ENCODE measurements at places on chromosomes 3 and 15. TPM values are rescaled to one million over a fixed set of nuclear protein-coding genes. Genes with fewer than 3 reads are reported as not detected.

Gene PLA2G4E
- total RNA-seq: not detected

DNA sequence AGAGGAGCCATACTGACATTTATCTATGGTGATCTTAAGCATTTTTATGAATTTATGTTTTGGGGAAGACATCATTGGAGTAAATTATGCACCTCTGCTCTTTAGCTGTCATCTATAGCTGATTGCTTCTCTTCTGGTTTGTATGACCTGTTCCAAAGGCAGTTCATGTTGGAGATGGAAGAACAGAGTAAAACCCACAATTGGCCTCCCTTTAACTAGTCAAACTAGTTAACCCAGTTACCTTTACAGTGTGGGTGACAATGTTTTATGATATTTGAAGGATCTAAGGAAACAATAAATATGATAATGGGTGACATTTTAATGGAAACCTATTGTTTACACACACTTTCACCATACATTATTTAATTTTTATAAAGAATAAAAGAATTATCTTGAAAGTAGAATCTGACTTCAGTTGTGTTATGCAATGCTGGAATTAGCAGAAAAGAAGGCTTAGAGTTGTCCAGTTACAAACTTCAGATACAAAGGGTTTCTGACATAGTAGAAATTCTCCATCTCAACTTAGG lies 263.5 kb downstream of the NFKBIZ start:
- no peak for DNase-seq

- no peak for DNase-seq
These were observed 39.9 kb upstream of the PARL start for GRCh38 chr3:183924543-183924942.

- DNase-seq: no peak
These were observed 159.6 kb downstream of the NUP210 start for GRCh38 chr3:13260259-13261103.

DNA sequence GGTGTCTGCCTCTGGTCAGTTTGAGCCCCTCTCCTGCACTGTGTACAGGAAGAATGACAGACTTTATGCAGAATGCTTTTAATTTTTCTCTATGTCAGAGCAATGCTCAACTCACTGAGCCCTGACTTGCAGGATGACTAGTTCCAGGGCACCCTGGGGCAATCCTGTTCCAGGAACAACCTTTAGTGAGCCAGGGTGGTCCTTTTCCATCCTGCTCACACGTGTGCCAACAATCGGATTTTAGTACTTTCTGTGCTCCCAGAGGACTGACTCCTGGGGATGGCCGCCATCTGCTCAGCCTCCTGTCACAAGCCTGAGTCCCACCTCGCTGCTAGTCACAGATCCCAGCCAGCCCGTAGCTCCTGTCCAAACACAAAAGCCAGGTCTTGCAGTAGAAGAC lies 48.2 kb upstream of the ALDH1A3 start:
- DNase-seq: no peak

DNA sequence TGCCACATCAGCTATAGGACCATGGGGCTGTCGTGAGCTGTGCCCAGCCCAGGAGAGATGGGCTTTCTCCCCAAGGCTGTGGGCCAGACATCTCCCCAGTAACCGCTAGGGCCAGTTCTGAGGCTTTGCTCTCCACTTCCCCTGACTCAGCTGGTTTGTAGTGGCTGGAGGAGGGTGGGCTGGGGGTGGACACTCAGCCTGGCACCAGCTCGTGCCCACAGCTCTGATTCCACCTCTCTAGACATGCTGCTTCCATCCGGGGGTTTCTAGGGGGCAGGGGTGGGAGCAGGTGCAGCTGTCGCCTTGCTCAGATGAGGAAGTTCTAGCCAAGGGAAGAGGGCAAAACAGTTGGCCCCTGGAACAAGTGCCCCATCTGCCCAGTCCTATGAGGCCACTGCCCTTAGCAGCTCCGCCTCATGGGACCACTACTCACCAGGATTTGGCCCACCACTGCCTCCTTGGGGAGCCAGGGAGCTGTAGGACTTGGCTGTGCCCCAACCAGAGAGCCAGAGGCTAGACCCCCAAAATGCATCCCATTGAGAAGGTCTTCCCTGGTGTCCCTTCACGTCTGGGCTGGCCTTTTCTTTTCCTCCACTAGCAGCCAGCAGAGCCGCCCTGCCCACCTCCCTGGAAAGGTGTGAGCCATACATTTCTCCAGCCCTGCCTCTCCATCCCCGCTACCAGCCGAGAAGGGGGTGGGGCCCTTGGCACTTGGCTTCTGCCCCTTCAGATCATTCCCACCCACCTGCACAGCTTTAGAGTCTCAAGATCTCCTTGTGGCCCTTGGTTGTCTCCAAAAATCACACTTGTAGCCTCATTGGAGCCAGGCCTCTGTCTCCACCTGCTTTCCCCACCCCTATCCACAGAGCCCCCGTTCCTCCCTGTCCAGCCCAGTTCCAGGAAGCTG lies 9.9 kb downstream of the GLYCTK start:
- DNase-seq: no peak

GRCh38 chr3:110816008-110816407 lies 255.6 kb upstream of the NECTIN3 start:
- DNase-seq: no peak

DNA sequence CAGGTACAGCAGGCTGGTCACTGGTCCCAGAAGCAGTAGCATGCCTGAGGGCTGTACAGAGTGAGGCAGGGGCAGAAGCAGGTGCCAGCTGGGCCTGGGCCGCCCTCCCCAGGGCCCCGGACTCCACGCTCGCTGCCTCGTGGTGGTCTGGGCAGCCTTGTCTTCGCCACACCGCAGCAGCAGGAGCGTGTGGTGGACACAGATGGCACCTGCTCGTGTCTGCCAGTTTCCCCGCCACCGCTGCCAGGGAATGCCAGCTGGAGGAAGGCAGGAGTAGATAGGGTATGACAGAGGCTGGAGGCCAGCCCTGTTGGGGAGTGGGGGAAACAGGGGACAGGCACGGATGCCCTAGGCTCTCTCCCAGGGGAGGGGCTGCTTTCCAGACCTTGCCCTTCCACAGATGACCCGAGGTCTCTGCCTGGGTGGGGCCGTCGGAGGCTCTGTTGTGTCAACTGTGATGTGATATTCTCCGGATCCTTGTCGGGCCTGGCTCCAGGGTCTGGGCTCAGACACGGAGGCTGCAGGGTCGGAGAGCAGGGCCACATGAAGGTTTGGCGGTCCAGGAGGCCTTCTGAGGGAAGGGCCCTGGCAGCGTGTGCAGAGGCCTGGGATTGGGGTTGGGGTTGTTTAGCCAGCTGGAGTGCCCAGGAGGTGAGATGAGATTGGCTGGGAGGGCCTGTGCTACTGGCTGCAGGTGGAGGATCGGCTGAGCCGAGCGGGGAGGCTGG lies 33.6 kb downstream of the GOLGA6L10 start:
- DNase-seq: no peak

Gene PLCH1
- total RNA-seq: 12.4 TPM

DNA sequence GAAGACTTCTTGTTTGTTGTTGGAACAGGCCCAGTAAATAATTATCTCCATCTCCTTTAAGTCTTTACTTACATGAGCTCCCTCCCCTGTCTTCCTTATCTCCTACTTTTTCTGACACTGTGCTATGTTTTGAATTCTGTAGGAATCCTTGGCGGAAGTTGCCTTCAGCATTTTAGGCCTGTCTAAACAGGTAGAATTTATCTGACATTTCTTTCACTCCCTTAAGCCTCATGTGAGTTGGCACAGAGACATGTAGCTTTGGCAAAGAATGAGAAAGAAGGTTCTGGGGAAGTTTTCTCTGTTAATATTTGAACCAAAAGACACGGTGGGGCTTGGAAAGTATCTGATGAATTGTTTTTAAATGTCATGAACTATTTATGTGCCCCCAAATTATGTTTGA lies 8.1 kb downstream of the MCTP2 start:
- no peak for DNase-seq

- DNase-seq: no peak
These were observed 38.8 kb upstream of the PCSK6 start for GRCh38 chr15:101528108-101528916.

Gene GOLGA6A
- 0.25 TPM for total RNA-seq

Gene INSYN1
- 0.95 TPM for total RNA-seq

Gene CPN2
- total RNA-seq: 0.22 TPM

GRCh38 chr3:158777161-158777873 lies 24.5 kb upstream of the MFSD1 start:
- DNase-seq: no peak

- no peak for DNase-seq
These were observed 36.3 kb downstream of the SRGAP3 start for GRCh38 chr3:9213019-9213634.

DNA sequence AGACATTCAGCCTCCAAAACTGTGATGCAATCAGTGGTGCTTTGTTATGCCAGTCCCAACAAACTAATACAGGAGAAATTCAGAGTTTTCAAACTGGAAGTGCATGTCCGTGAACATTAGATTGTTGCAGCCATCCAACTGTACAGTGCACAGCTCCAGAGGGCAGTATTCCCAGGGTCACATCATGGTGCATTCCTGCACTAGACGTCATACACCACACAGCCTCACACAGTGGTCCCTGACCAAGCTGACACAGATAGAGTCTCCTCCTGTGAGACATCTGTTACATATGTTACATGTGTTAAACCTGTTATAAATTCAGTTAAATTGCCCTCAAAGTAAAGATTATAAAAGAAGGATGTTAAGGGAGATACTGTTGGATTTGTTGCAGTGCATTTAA lies 209.0 kb downstream of the LRRN1 start:
- no peak for DNase-seq

Gene AGTR1
- 0.15 TPM for total RNA-seq

GRCh38 chr3:158057666-158058065 lies 48.6 kb downstream of the SHOX2 start:
- DNase-seq: no peak

DNA sequence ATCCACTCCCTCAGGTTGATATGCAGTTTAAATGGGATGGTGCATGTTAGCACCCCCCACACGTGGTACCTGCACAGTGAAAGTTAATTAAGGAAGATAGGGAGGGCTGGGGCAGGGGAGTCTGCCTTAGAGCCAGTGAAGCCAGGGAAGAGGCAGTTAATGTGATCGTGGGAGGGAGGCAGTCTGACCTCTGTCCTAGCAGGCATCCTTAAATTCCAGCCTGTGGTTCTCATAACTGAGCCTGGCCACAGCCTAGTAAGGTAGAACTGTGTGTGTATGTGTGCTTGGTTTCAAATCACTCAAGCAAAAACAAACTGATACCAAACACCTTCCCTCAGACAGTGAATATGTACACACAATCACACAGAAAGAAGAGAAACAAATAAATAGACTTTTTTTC lies 319.1 kb upstream of the TLE3 start:
- DNase-seq: no peak

Gene CHRD
- 17.4 TPM for total RNA-seq

- DNase-seq: no peak
These were observed 27.9 kb upstream of the SLC12A8 start for GRCh38 chr3:125240496-125240895.

DNA sequence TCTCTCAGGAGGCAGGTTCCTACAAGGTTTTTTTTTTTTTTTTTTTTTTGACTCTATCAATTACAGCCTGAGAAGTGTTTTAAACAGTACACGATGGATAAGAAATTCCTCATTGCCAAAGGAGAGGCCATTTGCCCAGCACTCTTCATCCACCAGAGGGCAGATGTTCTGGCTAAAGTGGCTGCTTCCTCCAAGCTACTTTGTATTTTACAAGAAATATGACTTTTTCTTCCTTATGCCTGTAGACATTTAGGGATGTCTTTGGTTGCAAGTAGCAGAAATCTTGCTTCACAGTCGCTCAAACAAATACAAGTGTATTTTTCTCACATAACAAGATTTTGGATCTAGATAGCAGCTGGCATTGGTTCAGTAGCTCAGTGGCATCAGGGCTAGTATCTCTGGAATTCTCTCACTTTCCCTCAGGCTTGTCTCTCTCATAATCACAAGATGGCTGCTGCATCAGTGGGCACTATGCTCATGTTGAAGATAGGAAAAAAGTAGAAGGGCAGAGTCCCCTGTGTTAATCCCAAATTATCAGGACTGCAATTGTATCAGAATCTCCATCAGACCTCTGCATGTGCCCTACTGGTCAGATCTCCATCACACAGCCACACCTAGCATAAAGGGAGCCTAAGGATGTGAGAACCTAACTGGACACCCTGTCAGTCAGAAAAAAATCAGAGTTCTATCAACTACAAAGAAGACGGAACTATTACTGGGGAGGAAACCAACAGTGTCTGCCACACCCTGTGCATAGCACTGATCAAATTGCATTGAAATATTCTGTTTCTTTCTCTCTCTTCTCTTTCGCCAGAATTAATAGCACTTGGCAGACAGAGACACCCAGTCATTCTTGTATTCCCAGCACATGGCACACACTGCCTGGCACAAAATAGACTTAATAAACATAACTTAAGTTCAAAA lies 138.9 kb upstream of the COL8A1 start:
- peak; percentile 77 for DNase-seq

DNA sequence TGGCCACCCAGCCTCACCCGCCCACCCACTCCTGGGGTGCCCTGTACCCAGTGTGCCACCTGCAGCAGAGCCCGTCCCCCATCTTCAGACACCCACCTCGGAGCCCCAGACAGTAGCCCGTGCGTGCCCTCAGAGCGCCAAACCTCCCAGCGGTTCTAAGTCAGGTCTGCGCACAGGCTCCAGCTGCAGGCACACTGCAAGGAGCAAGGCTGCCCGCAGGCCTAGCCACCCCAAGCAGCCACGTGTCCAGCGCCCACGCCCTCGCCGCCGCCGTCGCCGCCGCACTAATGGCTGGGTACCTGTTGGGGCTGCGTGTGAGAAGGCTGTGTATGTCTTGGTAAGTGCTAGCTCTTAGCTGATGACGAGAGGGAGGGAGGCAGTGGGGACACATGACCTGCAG lies 8.8 kb upstream of the CHST14 start:
- no peak for DNase-seq

Gene ATP10A
- total RNA-seq: not detected

DNA sequence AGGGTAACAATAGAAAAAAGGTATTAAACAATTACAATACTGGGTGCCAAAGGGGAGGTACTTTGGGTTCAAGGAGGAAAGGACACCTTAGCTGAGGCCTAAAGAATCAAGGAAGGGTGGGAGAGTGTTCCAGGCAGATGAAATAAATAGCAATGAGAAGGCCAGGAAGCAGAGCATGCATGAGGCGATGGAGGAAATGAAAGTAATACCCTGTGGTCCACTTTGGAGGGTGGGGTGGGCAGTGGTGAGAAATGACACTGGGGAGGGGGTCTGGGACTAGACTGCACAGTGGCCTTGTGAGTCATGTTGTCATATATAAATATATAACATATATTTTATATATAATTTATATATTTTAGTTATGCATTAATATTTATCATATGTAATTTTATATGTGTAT lies 55.9 kb downstream of the BHLHE40 start:
- no peak for DNase-seq

Gene CSPG4
- 3.9 TPM for total RNA-seq

- DNase-seq: no peak
These were observed 300.4 kb upstream of the RASGRP1 start for GRCh38 chr15:38864827-38865581.

Data from endodermal cell (in vitro differentiated cells).